NCI-H2107 (cell line): ENCODE measurements at places on chromosomes 3 and 15.

DNA sequence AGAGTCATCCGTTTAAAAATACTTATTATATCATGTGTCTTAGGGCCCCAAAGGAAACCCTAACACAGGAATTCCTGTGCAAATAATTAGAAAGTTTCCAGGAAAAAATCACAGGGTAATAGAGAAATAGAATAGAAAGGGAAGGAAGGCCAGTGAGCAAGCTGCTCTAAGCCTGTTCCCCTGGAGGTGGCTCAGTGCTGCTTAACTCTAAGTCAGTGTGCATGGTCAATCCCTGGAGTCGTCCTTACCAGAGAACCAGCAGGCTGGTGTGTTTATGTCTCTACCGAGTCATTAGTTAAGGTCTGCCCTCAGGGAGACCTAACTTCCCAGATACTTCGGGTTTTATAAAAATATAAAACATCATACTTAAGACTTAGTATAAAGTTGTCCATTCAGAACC, 21.0 kb upstream of the MCF2L2 start:
- DNase-seq: no peak

DNA sequence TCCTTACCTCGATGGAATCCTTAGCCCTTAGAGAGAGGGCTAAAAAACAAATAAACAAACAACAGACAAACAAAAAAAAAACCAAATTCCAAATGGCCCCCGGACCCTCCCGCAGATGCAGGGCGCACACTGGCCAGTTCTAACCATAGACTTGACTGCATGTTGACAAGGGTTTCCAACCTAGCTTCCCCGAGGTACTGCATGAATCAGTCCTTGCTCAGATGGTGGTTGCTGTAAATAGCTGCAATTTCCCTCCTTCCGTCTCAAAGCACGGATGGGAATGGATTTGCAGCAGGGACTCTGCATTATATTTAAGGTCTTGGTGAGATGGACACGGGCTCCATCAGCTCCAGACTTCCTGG, 162.8 kb downstream of the CD47 start:
- no peak for DNase-seq

DNA sequence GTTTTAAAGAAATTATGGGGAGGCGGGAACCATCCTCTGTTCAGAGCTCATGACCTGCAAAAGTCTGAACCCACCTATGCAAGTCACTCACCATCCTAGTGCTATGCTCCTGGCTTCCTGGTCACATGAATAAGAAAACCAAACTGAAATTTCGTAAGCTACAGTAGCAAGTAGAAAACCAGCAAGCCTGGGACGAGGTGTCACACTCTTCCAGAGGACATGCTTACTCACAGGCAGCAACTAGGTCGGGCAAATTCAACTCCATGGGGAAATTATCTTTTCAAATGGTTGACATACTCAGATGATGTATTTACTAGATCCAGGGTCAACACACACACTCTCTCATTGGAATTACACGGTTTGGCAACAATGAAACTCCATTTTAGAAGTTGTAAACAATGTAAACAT, 31.3 kb downstream of the LDHAL6B start:
- DNase-seq: no peak

DNA sequence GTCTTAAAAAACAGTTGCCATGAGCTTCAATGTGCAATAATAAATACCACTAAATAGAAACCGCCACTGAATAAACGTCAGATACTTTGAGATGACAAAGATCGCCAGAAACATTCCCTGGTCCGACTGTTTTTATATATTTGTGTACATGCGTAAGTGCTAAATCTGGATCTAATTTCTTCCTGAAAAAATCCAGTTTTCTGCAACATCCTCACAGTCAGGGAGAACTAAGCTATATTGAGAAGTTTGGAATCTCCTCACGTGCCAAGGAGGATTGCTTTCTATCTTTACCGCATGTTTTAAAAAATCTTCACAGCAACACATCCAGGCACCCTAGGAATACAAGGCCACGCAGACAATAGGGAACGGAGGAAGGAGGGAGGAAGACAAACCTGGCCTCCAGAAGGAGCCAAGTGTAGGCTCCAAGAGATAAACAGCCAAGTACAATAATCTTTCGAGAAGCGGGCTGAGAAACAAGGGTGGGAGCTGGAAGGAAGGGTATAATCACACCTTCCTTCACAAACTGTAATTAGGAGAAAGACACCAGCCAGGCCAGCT, 5.7 kb downstream of the VGLL4 start:
- no peak for DNase-seq

DNA sequence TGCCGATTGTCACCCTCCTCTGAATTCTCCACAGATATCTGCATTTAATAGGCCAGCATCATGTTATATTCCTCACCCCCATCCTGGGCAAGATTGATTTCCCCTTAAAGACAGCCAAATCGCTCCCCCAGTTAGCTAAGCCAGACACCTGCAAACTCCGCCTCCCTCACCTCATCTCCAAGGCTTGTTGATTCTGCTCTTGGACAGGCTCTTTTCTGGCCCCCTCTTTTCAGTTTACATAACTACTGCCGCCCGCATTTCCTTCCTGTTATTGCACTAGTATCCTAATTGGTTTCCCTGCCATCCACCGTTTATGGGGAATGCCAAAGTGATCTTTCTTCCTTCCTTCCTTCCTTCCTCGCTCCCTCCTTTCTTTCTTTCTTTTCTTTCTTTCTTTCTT, 214.7 kb upstream of the MRPL3 start:
- no peak for DNase-seq

GRCh38 chr3:78754066-78754743, 1013.6 kb downstream of the ROBO1 start:
- DNase-seq: no peak

- DNase-seq: no peak
Observed at GRCh38 chr3:11367143-11367693, 95.0 kb downstream of the ATG7 start.

- DNase-seq: no peak
Observed at GRCh38 chr3:139642996-139643395, 34.8 kb downstream of the NMNAT3 start.

- DNase-seq: no peak
Observed at GRCh38 chr3:64088408-64089205, 65.3 kb upstream of the PSMD6 start.

GRCh38 chr15:60555291-60555690, 76.3 kb upstream of the ICE2 start:
- DNase-seq: peak; percentile 56

DNA sequence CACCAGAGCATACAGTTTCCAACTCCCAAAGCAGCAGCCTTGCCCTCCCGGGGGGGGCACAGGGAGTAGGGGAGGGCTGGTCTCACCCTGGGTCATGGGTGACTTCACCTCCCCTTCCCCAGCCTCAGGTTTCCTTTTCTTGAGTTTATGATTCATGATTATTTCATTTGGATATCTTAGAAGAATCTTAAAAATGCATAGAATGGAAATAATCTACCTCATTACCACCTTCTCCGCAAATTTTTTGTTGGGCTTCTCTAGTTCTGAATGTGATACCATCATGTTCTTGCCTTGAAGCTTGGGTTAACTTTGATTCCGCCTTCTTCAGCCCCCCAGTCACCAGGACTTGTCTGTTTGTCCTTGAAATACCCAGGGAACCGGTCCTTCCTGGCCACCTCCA, 148.8 kb upstream of the ROPN1 start:
- DNase-seq: no peak

GRCh38 chr3:169699536-169700050, 36.1 kb upstream of the MECOM start:
- DNase-seq: no peak

DNA sequence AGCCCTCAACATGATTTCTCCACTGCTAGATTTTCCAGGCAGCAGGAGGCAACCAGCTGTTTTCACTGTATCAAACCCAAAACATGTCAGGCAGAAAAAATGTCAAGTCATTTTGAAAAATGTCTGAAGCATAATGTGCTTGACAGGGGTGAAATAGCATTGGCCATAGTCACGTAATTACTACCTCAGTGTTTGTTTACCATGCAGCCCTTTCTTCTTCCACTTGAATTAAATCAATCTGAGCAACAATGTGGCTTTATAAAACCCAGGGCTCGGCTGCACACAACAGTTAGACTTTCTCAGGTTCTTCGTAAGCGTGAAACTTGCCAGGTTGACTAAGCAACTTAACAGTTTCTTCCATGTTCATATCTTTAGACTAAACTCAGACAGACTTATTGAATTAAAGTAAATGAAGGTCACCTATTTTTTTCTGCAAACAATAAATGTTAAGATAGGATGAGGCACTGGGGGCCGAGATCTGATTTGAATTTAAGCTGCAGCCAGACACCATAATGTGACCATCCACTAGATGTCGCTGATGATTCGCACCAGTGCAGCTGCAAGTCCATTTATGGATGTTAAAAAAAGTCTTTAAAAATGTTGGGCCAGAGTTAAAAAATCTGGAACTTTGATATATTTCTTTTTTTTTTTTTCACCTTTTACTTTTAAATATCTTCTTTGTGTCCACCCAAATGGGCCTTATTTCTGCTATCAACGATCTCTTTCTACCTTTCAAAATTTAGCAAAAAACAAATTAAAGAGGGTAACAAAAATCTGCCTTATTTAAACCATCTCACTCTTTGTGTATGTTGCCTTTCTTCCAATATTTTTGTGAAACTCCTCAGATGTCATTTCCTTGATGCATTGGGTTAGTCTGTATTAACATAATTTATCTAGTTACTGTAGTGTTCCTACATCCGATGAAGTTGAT, 305.9 kb downstream of the CACNA2D3 start:
- DNase-seq: peak; percentile 31

- no peak for DNase-seq
Observed at GRCh38 chr3:135382621-135383020, 582.9 kb upstream of the PPP2R3A start.

DNA sequence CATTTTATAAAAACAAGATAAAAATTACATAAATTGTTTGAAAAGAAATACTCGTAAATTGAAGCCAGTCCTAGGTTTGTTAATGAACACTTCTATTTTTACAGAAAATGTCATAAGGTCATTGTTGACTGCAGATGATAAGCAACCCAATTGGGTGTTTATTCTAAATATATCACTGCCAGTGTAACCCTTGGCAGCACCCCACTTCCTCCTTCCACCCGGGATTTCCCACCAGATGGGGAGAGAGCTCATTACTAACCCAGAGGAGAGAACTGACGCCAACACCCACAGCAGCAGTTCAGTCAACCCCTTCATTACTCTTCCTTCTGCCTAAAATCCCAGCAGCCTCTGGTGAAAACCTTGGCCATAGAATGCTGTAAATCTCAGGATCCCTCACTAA, 307.6 kb downstream of the GAP43 start:
- no peak for DNase-seq

DNA sequence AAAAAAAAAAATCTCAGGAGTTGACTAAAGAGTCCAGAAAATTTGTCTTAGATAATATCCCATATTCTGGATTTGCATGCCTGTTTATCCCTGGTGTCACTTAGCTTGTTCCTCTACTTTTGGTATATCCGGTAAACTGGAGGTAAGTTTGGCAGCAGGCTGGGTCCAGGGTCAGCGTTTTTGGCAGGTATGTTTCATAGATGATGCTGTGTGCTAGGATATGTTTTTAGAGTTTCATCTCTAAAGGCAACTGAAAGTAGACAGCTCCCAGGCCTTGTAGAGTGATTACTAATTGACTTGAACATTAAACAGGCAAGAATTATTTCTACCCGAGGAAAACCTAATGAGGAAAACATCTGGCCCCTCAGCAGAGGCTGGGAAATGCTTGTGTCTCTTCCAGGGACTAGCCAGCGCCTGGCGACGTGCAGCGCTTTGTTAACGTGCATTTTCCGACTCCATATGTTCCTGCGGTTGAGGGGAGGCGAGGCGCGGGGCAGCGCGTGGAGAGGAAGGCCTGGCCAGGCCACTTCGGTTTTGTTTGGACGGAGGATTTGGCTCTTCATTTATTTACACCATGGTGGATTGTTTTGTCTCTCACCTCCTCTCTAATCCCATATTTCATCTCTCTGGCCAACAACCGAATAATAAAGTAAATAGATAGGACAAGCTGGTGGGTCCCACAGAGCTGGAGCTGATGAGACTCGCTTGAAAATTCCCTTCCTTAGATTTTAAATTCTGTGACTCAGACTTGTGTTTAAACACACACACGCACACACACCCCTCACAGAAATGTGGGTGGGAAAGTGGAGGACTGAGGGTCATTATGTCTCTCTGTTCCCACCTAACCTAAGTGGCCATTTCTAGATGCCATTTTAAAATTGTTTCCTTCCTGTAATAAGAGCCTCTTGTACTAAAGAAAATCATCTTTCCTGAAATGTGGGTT, 65.3 kb downstream of the ASB7 start:
- DNase-seq: no peak

GRCh38 chr3:129555153-129555550, 12.2 kb downstream of the H1-8 start:
- DNase-seq: no peak
